ENCODE measurements at places on chromosomes 12 and 14.

- no peak for DNase-seq
These were observed 57.7 kb downstream of the GALC start for GRCh38 chr14:87935081-87935828.

DNA sequence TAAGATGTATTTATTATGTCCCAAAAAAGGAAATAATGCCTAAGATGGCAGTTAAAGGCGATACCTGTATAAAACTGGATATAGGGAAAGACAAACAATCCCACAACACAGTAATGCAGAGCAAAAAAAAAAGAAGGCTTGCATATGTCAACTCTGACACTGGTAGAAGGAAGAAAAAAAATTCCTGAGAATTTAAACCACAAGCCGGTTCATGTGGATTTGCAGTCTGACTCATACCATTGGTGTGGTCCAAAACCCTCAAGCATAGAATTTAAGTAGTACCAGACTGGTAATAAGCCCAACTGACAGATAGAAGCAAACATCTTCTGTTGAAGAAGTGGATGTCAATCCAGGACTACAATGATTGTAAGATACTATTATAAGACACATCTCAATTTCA is 7.2 kb downstream of the DNAI7 start:
- no peak for DNase-seq

GRCh38 chr12:7009512-7009911 is 8.8 kb downstream of the LPCAT3 start:
- DNase-seq: no peak

DNA sequence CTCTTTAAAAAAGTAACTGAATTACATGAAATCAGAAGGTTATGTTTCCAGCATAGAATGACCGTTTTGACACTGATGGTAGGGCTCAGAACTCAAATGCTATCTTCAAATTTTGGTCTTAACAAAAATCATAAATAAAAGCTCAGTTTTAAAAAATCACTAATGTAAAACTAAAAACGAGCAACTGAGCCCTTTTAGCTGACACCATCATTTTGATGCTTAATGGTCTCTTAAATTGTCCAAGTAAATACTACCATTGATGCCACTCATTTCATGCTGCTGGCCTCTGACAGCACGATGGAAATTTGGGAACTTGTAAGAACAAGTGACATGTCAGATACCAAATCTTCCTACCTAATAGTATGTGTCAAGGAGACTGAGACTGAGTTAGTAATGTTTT is 205.0 kb downstream of the AKAP6 start:
- no peak for DNase-seq

DNA sequence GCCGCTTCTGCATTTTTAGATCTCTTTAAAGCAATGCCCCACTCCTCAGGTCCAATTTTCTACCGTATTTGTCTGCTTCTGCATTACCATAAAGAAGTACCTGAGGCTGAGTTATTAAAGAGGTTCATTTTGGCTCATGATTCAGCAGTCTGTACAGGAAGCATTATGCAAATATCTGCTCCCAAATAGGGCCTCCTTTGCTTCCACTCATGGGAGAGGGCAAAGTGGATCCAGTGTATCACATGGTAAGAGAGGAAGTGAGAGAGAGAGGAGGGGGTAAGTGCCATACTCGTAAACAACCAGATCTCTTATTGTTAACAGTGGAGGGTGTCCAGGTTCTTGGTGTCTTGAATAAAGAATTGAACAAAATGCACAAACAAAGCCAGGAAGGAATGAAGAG is 316.1 kb upstream of the SEL1L start:
- DNase-seq: no peak

DNA sequence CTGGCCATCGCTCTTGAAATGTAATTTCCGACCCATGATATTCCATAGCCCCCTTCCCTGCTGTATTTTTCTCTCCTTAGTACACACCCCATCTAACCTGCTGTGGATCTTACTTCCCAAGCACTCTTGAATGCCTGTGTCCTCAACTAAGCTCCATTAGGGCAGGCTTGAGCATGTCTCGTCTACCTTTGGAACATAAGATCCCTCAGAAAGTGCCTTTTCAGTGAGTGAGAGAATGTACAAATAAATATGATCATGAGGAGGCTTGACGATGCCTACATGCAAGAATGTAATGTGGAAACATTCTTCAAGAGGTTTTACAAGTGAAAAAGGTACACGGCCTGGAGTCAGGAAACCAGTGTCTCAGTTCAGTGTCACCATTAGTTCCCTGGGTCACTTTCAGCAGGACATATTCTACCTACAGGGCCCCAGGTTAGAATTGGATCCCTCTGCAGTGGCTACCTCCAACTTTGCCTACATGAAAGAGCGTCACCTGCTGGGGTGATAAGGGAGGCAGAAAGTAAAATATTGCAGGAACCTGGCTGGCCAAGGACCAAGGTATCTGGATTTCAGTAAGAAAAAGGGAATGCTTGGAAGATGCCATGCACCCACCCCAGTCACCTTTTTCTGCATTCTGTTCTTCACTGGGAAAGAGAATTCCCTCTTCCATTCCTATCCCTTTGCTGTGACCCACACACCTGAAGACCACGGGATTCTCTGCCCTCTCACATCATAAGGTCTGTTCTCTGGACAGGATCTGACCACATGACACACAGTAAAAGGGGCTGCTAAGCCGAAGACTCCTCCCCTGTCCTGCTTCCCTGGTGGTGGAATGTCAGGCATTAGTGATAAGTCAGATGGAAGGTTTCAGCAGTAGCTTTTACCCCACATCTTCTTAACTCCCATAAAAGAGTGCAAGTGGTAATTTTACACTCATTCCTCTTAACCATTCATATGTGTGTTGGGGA is 24.6 kb upstream of the SERPINA1 start:
- no peak for DNase-seq
